ENCODE measurements at places on chromosomes 5 and 9.

GRCh38 chr5:141757402-141757801, 75.4 kb upstream of the ARAP3 start:
- DNase-seq = no peak

DNA sequence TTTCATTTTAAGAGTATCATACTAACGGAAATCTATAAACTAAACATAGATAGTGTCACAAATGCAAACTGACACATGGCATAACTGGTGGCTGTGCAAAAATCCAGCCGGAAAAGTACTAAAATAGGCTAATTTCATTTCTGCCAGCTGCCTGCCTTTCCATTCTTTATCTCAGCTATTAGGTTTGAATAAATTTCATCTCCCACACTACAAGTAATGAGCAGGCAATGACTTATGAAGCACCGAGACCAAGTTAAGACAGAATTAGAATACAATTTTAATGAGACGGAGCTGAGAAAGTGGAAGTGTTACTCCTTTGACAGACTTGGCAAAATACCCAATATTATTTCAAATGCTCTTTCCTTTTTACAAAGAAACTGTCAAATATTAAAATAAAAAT, 258.8 kb upstream of the ZNF608 start:
- DNase-seq = no peak

DNA sequence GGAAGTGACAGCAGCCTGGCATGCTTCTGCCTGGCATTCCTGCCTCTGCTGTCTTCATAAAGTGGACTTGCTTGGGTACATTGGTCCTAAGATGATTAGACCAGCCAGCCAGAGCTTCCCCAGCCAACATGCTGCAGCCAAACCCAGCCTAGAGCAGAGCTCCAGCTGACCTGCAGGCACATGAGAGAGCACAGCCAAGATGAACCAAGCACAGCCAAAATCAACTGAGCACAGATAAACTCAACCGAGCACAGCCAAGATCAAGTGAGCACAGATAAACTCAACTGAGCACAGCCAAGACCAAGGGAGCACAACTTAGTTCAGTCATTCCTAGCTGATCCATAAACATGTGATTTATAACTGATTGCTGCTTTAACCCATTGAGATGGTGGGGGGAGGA, 266.5 kb downstream of the MSX2 start:
- no peak for DNase-seq

GRCh38 chr9:113504725-113505590, 41.4 kb downstream of the RGS3 start:
- no peak for DNase-seq

- DNase-seq = no peak
Observed at GRCh38 chr5:109439590-109439989, 29.8 kb upstream of the PJA2 start.

- peak; percentile 12 for DNase-seq
Observed at GRCh38 chr9:105330201-105330600, 85.8 kb downstream of the SLC44A1 start.

DNA sequence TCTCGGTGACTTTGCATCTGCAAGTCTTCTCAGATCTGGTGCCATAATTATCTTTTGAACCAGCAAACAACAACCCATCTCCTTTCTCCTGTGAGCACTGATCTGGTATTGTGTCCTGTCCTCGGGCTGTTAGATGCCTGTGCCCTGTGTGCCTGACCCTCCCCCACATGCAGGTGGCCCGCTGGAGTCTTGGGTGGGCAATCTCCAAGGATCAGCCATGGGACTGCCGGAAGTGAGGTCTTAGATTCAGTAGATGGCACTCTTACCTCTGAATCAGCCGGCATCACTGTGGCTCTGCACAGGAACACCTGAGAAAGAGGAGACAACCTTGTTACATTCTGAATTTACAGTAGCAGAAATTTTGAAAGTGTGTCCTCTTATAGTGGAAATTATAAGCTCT, 172.4 kb downstream of the IRX2 start:
- DNase-seq = no peak

- no peak for DNase-seq
Observed at GRCh38 chr5:94830520-94830919, 212.1 kb downstream of the SLF1 start.

DNA sequence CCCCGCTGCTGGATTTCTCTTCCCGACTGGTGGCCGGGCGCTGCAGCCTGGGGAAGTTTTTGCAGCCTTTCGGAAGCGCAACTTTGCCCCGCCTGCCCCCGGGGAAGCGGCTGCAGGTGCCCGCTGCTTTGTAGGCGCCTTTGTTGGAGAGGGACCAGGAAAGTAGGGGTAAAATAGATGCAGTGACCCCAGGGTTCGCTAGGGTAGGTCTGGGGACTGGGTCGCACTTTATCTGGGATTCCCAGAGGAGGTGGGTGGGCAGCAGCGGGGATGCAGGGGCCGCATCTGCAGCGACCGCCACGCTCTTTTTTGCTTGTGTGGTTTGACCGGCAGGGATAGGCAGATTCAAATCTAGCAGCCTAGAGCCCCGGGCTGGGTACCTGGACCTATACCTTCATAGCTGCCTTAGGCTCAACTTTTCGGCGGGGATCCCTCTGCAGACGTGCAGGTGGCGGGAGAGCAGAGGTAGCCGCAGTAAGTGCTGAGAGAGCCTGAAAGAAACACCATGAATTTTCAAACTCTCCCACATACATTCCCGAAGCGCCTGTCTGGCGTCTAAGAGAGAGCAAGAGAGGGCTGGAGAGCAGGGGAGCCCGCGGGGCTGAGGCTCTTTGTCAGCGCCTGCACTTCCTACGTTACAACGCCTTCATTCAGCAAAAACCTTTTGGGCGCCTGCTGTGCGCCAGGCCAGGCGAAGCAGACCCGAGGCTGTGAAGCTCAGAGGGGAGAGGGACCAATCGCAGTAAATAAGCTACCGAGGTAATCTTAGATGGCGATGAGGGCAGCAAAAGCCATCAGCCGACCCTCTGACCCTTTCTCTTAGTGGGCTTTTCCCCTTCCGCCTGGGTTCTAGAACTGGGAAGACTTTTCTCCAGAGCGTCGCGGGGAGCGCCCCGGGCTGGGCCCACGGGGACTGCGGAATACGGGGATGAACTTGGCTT, 642 bp downstream of the SV2C start:
- DNase-seq = no peak

- DNase-seq = no peak
Observed at GRCh38 chr5:37197340-37198050, 51.7 kb downstream of the CPLANE1 start.

GRCh38 chr5:15806613-15807012, 306.6 kb downstream of the FBXL7 start:
- no peak for DNase-seq

DNA sequence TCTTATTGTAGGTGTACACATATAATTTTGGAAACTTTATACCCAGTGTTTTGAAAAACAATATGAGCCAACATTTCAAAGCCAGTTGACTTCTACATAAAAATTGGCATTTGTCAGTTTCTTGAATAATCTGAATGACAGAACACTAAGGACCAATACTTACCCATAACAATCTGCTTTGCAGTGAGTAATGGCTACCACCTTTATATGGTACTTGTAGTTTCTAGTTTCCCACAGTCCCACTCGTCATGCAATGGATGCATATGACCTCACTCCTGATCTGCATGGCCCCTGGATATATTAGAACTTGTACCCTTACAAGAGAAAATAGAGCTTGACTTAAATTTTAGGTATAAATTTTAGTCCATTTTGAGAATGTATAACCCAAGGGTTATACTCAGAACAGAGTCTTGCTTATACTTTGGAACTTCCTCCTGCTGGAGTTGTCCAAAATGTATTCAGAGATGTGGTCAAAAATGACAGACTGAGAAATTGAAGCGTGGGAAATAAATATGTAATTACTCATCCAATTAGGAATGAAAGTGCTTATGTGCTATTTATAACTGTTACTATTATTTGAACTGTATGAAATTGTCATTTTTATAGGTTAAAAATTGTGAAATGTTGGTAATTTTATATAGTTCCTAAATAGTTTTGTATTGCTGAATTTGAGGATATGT, 19.5 kb downstream of the XRCC4 start:
- DNase-seq = no peak

DNA sequence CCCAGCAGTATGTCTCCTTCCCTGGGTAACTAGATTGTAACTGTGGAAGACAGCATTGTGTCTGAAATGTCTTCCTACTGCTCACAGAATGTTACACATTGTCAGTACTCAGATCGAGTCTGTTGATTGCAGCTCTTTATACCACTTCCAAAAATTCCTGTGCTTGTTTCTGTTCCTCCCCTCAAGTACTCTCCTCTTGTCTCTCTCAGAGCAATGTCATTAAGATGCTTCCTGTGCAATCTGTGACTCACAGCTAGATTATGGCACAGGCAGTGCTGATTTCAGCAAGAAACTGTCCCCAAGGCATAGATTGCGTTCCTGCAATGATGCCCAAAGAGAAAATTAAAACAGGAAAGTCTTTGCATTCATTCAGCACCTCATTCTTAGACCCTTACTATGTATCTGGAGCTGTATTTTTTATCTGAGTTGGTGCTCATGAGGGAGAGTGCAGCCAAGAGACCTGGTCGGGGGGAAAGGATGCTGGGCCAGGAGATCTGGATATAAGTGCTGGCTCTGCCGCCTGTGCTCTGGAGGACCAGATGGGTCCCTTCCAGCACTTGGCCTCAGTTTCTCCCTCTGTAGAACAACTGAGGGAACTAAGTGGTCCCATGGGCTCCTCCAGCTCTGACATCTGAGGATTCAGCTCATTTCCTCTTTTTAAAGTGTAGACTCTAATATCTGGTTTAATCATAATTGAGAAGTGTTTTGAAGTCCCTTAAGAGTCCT, 40.8 kb upstream of the GNPDA1 start:
- DNase-seq = no peak

GRCh38 chr5:108481355-108481931, 99.5 kb upstream of the FBXL17 start:
- no peak for DNase-seq

- no peak for DNase-seq
Observed at GRCh38 chr5:43514025-43514424, 923 bp downstream of the C5orf34 start.
